ENCODE measurements at places on chromosomes 13 and 19.
A peak's percentile ranks its signal among the peaks of the same experiment; 100 is the strongest.

- DNase-seq, result no peak
Observed at GRCh38 chr13:99314640-99315176, 7.5 kb upstream of the GPR183 start.

DNA sequence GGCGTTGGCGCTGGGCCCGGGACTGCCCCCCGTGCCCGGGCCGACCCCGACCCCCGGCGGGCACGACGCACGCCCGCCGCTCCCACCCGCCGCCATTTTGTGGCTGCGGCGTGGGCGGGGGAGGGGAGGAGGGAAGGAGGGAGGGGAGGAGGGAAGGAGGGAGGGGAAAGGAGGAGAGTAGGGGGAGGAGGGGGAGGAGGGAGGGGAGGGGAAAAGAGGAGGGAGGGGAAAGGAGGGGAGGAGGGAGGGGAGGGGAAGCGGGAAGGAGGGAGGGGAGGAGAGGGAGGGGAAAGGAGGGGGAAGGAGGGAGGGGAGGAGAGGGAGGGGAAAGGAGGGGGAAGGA lies at the start of gene BTBD2:
Gene BTBD2, minus strand, starts transcription at position 107 of the 343 bp plus-strand sequence. Its CDS starts 11 bp downstream, at position 96.
- no peak for DNase-seq

DNA sequence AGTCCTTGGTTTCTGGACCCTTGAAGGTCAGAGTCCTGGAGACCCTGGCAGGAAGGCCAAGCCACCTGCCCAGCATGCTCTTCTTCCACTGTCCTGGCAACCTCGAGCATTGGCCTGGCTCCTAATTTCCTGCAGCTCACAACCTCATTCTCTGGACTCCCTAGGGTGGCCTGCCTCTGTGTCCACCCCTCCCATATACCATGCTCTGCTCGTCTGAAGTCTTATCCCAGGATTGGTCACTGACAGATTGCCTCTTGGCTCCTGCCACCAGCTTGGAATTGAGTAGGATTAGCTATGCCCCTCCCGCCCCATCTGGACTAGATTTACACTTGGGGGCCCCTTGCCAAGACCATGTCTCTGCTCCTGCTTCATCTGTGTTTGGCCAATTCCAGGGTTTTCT lies 17.1 kb upstream of the WASF3 start:
- no peak for DNase-seq

DNA sequence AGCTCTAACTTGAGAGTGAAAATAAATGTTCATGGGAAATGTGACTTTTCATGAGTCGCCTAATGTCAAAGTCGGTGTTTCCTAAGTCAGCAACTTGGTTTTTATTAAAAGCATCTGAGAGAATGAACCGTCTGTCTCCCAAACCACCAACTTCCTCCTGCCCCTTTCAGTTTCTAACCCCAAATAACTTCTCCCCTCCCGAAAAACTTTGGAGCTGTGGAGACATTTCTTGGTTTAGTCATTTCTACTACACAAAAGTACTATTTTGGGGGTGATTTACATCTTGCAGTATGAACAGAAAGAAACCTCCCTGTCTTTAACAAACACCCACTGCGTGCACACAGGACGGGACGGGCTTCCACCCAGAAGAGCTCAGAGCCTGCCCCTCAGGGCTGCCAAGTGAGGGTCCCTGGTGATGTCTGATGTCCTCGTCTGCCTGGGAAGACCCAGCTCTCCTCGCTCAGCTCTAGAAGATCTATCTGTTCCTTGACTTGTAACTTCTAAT lies 65.0 kb downstream of the RASA3 start:
- no peak for DNase-seq

- no peak for DNase-seq
Observed at GRCh38 chr13:103884101-103884723, 818.0 kb upstream of the SLC10A2 start.

DNA sequence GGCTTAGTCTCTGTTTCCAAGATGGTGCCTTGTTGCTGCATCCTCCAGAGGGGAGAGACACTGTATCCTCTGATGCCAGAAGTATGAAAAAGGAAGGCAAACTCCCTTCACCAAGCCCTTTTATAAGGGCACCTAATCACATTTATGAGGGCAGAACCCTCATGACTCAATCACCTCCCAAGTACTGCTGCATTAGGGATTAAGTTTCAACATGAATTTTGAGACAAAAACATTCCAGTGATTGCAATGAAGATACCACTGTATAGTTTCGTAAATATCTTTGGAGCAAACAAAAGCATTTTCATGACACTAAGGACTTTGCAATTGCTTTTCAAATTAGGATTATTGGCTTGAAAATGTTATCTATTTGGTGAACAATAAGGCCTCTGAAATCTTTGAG lies 63.8 kb downstream of the RNF17 start:
- no peak for DNase-seq

- DNase-seq, result peak; percentile 67
Observed at GRCh38 chr19:13150931-13151604, 857 bp downstream of the IER2 start.

DNA sequence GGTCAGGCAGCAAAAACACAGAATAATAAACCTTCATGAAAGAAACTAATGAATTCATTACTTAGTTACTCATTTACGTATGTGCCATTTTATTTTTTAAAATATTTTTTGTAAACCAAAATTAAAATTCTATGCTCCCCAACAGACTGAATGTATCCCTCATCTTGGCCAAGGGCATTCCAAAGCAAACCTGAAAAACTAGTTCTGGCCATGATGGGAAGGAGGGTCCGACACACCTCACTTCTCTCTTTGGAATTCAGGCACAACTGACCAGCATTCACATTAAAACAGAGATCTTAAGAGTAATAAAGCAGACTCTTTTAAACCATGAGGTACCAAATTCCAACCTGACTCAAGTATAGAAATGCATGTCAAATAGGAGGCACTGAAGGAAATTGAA lies 1576.9 kb upstream of the SPRY2 start:
- no peak for DNase-seq

DNA sequence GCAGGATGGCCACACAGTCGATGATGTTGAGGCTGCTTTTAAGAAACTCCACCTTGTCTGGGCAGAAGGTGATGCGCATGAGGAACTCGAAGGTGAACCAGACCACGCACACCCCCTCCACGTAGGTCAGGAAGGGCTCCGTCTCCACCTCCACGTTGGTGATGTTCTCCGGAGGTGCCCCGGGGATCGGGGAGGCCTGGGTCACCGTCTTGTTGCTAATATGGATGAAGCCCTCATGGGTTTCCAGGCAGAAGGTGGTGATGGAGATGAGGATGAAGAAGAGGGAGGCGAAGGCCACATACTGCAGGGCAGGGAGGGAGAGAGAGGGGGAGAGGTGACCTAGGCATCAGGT lies 5.4 kb downstream of the KCNC3 start:
- DNase-seq, result no peak

DNA sequence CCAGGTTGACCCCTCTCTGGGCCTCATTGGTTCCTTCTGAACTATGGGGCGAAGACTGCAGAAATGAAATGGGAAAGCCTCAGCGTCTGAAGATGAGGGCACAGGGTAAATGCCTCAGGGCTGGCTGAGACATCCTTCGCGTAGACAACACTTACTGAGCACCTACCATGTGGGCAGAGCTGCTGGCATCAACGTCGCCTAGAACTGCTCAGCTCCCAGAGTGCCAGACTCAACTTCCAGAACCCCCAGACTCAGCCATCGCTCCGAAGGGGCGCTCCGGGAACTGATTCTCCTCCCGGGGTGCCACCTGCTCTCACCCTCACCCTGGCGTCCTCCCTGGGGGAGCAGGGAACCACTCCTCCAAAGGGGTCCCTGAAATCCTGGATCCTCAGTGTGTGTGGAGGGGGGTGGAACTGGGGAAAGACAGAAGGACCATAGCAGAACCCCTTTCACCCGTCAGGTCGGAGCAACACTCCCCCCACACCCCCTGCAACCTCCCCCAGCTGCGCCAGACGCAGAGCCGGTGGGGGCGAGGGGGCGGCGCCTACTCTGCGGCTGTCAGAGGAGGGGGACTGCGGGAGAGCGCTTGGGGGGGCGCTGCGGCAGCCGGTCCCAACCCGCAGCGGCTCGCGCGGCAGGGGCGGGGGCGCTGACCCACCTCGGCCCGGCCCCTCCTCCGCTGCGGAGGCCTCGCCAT lies 8.2 kb upstream of the NFIC start:
- DNase-seq, result no peak

DNA sequence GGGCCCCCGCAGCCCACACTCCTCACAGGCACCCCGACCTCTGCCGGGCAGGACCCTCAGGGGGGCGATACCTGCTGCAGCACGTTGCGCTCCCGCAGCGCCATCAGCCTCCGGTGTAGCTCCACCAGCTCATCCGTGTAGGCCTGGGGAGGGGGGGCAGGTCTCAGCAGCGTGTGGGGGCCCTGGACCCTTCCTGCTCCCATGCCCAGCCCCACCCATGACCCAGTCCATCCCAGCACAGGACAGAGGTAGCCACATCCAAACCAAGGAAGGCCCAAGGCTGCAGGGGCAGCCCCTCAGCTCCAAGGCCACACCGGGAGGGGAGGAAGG lies 66.5 kb downstream of the MLLT1 start:
- DNase-seq, result no peak

DNA sequence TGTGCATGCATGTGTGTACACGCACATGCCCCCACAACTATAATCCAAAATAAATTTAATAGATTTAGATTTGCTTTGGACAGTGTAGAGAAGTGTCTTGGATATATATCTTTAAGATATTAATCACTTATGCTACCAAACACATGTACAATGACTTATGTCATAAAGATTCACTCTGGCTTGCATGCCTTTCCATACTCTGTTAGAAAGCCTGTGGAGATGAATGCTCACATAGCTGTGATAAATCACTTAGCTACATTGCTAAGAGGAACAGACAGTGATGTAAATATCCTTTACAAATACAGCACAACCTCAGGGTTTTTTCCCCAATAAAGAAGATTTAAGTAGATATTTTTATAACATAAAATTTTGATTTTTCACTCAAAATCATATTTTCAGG lies 2484.8 kb upstream of the PCDH20 start:
- DNase-seq, result no peak
